ENCODE measurements at places on chromosomes 4 and X. TPM values are rescaled to one million over a fixed set of nuclear protein-coding genes. Genes with fewer than 3 reads are reported as not detected.

The TCEAL5 gene
- not detected for total RNA-seq

The CSTF2 gene
- 6.6 TPM for total RNA-seq

The LEF1 gene
- 0.33 TPM for total RNA-seq

DNA sequence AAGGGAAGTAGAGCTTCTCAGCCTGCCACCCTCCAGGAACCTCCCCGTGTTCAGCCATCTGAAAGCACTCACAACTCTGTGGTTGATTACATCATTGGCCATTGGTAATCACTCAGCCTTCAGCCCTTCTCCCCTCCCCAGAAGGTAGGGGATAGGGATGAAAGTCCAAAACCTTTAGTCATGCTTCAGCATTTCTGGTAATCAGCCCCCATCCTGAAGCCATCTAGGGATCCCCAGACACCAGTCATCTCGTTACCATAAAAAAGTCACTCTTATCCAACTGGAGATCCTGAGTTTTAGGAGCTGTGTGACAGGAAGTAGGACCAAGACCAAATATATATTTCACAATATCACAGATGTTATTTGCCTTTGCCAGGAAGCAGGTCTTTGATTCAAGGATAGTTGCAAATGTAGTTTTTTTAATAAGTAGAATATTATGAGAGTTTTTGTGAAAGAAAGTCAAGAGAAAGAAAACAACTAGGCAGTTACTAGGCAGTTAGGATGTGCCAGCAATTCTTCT, 364.6 kb upstream of the NOCT start:
- H3K4me1 ChIP-seq = no peaks in the 10 kb centered on the region
- H3K27me3 ChIP-seq = no peaks in the 10 kb centered on the region
- H3K36me3 ChIP-seq = no peaks in the 10 kb centered on the region
- H3K27ac ChIP-seq = no peak overlapping the region

- no peak for DNase-seq
- H3K36me3 ChIP-seq = no peaks in the 10 kb centered on the region
- peaks cover 22% of the 10 kb centered on the region for H3K4me1 ChIP-seq
- no peaks in the 10 kb centered on the region for H3K27me3 ChIP-seq
- peak overlapping the region; percentile 84 for H3K27ac ChIP-seq
- no peak overlapping the region for H3K4me3 ChIP-seq
Observed at GRCh38 chr4:100306018-100306417, 115.8 kb upstream of the DDIT4L start.

DNA sequence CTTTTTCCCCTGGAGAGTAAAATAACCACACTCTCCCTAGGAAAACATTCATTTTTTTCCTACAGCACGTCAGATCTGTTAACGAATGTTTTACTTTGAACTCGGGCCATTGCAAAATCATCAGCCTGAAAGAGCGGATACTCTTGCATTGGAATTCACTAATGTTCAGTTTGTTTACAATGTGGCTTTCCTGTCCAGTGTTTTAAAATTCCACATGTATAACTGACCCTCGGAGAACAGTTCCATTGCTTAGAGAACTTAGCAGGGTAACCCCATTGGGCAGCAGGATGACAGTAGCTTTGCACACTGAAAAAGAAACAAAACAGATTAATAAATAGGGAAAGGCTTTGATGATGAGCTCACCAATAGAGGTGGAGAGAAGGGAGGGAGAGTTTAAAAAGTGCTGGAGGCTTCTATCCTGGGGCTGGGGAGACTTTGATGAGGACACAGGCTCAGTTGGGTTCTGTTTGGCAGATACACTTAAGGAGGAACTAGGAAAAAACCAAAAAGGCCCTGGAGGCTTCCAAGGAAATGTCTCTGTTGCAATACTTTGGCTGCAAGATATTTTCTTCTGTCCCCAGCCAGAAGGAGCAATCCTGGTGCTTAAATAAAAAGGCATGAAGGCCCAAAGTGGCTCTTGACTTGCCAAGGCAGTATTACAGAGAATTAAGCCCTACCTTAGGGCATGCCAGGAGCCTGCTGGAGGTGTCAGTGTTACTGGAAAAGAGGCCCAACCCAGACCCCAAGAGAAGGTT, 143.1 kb downstream of the ARSF start:
- peak; percentile 2 for DNase-seq
- no peak overlapping the region for H3K27ac ChIP-seq
- no peaks in the 10 kb centered on the region for H3K4me1 ChIP-seq
- no peaks in the 10 kb centered on the region for H3K27me3 ChIP-seq

- H3K36me3 ChIP-seq = no peaks in the 10 kb centered on the region
- no peak for DNase-seq
- no peak overlapping the region for H3K27ac ChIP-seq
- no peaks in the 10 kb centered on the region for H3K4me1 ChIP-seq
- no peak overlapping the region for H3K4me3 ChIP-seq
- H3K27me3 ChIP-seq = no peaks in the 10 kb centered on the region
Observed at GRCh38 chrX:126723881-126724280, 95.6 kb upstream of the PRR32 start.

DNA sequence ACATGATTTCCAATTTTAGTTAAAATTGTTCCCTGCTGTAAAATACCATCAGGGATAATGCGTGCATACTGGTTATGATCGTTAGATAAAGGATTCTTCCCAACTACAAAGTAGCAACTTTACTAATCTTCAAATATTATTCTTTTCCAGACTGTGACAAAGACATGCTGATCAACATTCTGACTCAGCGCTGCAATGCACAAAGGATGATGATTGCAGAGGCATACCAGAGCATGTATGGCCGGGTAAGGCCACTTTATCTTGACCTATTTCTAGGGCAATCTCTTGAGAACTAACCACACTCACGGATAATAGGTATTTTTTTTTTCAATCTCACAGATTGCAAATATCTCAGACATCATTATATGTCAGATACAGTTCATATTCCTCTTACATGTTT, 47.0 kb downstream of the ANXA10 start:
- no peak overlapping the region for H3K4me3 ChIP-seq
- H3K4me1 ChIP-seq = no peaks in the 10 kb centered on the region
- H3K27me3 ChIP-seq = no peaks in the 10 kb centered on the region
- H3K36me3 ChIP-seq = no peaks in the 10 kb centered on the region
- DNase-seq = no peak
- H3K27ac ChIP-seq = no peak overlapping the region

DNA sequence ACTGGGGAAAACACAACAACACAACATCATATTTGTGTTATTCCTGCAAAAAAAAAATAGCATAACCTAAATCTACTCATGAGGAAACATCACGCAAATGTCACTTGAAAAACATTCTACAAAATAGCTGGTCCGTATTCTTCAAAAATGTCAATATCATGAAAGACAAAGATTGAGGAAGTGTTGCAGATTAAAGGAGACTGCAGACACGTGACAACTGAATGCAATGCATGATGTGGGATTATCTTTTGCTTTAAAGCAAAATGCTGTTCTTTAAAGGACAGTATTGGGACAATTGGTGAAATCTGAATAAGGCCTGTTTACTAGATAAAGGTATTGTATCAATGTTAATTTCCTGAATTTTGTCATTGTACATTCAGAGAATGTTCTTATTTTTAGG, 157.7 kb downstream of the SMIM20 start:
- H3K4me1 ChIP-seq = no peaks in the 10 kb centered on the region
- no peak for DNase-seq
- no peak overlapping the region for H3K4me3 ChIP-seq
- no peaks in the 10 kb centered on the region for H3K36me3 ChIP-seq

DNA sequence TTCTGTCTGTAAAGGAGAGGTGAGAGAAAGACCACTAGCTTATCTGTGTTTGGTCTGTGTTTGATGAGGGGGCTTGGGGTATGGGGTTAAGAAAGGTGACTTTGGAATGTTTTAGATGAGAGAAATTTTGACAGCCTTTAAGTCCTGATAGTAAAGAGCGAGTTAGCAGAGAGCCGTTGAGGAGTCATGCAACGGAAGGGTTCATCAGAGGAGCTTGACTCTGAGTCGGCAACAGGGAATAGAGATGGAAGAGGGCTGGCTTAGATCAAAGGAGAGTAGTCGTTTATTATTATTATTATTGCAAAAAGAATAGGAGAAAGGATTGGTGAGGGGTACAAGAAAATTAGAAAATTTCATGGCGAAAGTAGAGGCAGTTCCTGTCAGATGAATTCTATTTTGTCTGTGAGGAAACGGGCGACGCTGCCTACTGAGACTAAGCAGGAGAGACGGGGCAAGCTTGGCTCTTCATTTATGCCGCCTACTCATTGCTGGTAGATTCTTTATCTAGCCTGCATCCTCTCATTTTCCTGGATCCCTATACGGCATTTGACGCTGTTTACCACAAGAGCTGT, 473 bp upstream of the VAMP7 start:
- peak overlapping the region; percentile 81 for H3K4me3 ChIP-seq
- H3K27ac ChIP-seq = peak overlapping the region; percentile 76
- DNase-seq = no peak
- H3K36me3 ChIP-seq = no peaks in the 10 kb centered on the region
- peaks cover 9% of the 10 kb centered on the region for H3K4me1 ChIP-seq

The ZNF827 gene
- 7.2 TPM for total RNA-seq

DNA sequence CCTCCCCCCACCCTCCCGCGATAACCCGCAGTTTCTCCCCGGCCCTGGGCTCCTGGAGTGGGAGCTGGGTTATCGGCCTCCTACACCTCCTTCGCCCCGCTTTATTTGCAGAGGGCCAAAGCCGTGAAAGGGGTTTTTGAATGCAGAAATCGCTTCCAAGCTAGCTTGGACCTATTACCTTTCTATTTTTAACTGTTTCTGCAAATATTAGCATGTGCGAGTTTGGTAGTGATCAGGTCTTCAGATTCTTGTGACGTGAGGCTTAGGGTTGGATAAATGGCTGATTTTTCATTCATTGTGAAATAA, 1.3 kb downstream of the USP9X start:
- peak overlapping the region; percentile 89 for H3K4me3 ChIP-seq
- H3K27ac ChIP-seq = peak overlapping the region; percentile 100
- no peaks in the 10 kb centered on the region for H3K27me3 ChIP-seq

The CC2D2A gene
- total RNA-seq = 2.9 TPM

DNA sequence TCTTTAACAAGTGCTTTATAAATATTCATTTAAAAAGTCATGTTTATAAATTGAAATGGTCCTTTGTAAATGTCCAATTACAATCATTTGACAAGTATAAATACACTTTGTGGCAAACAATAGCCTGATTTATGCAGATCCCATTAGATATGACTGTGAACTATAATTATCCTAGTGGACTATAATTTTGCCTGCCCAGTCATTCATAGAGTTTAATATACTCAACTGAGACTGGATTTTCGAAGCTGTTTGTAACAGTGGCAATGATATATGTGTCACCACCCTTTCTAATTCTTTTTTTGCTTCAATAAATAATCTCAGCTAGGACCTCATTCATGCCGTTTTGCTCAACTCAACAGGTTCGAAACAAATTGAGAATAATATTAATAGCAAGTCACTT, 732.0 kb downstream of the PCDH18 start:
- no peak overlapping the region for H3K4me3 ChIP-seq
- H3K4me1 ChIP-seq = no peaks in the 10 kb centered on the region
- no peaks in the 10 kb centered on the region for H3K36me3 ChIP-seq

GRCh38 chr4:112361181-112361791, 64.1 kb downstream of the ALPK1 start:
- H3K4me3 ChIP-seq = no peak overlapping the region
- H3K27ac ChIP-seq = no peak overlapping the region
- H3K4me1 ChIP-seq = no peaks in the 10 kb centered on the region

DNA sequence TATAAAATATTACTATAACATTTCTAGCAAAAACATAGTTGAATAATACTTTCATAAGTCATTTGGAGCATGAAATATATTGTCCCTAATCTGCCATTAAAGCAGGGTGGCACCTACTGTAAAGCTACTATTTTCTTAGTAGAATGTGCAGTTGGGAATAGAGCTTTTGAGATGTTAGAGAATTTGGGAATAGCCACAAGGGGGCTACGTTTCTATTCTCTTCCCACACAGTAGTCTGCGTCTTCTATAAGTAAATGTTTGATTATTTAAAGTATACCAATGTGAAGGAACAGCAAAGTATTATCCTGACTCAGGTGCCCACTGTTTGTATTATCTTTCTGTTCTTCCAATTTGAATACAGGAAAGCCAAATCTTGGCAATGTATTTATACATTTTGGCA, 323.2 kb upstream of the GIMD1 start:
- no peaks in the 10 kb centered on the region for H3K27me3 ChIP-seq
- H3K4me1 ChIP-seq = no peaks in the 10 kb centered on the region
- H3K27ac ChIP-seq = no peak overlapping the region
